ENCODE measurements at places on chromosomes 4 and X.
A peak's percentile ranks its signal among the peaks of the same experiment; 100 is the strongest.

DNA sequence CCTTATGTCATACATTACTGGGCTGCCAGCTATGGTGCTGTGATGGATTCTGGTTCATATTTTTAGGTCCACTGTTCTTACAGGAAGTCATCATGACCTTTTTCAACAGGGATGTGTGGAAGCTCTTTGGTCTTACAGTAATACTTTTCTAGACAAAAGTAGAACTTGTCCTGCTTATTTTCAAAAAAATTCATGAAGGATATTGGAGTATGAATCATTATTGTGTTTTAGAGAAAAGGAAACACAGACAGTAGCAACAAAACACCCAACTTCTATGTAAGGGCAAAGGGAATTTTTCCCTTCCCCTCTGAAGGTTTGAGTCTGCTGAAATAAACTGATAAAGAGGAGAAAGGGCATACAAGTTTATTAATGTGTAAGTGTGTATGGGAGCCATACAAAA, 54.7 kb upstream of the FAM9C start:
- DNase-seq = no peak

- no peak for DNase-seq
Measured at GRCh38 chr4:74330295-74330750, 22.1 kb downstream of the EPGN start.

DNA sequence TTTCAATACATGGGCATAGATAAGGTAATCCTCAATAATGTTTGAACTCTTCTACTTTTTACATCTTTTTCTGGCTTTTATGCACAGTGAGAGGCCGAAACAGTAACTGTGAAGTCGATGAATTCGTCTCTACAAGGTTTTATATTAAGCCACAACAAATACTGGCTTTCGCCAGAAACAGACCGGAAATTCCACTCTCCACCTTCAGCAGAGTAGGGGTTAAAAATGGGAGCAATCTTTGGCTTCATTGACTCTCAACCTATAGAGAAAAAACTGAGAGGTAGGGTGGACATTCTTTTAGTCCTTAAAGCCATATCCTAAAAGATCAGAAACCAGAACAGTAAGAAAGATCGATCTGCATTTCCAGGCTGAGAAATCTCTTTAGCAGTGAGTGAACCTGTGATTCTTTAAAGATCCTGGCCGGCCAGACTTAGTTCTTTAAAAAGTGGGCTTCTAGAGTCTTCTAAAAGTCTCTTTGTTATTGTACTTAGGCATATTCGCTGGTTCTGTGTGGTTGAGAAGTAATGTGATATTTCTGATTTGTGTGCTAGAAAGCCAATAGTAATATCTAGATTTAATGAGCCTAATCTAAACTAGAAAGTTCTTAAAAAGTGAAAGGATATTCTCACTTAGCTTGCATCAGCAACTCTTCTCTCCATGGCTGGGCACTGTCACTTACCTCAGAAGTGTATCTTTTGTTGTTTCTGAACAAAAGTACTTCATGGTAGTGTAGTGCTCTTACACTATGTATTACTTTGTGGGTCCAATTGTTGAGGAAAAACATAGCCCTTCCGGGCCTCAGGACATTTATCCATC, 2.0 kb downstream of the HSPA4L start:
- DNase-seq = no peak

DNA sequence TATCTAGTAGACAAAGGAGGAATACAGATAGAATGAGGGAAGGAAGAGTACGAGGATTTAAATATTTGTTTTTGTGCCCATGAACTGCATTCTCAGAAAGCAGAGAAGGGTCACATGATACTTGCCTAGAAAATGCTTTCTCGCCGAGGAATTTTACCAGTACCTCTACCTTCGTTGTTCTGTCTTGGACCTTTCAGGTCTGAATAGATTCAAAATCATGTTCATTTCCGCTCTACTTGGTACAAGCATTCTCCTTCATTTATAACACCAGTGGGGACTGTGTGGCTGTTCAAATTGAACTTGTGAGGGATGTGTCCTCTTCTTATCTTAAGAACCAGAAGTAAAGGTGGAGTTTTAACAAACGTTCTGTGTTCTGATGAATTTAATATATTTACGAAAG, 1.9 kb downstream of the USP38 start:
- no peak for DNase-seq

DNA sequence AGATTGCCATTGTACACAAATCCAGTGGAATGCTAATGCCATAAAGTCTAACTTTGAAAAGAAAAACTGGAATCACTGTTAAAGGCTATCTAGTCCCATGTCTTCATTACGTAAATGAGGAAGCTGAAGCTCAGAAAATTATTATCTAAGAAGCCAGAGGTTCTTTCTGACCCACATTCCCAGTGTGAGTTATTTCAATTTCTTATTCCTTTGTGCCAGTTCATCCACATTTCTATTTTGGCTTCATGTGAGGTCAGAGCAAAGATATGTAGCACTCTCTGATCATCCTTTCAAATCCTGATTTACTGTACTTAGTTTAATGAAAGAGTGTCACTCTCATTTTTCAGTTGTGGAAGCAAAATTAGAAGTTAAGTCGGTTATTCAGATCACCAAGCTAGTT, 24.6 kb upstream of the NWD2 start:
- DNase-seq = no peak

DNA sequence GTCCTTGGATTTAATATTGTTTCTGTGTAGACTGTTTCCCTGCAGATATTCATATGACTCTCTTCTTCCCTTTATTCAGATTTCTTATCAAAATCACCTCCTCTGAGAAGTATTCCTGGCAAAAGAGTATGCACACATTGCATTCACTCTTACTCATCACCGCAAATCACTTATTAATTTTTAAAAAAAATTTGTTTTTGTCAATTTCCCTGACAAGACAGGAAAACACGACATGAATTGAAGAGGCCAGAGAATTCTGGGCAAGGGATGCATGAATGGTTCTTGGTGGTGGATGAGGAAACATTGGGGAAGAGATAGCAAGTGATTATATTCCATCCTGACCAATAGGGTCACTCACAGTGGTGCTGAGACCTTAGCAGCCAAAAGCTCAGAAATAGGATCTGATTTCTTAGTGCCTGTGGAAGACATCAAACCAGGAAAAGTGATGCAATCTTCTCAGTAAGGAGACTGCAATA, 522.5 kb upstream of the AGA start:
- DNase-seq = no peak

- no peak for DNase-seq
Measured at GRCh38 chr4:78320349-78320935, 231.1 kb upstream of the ANXA3 start.

DNA sequence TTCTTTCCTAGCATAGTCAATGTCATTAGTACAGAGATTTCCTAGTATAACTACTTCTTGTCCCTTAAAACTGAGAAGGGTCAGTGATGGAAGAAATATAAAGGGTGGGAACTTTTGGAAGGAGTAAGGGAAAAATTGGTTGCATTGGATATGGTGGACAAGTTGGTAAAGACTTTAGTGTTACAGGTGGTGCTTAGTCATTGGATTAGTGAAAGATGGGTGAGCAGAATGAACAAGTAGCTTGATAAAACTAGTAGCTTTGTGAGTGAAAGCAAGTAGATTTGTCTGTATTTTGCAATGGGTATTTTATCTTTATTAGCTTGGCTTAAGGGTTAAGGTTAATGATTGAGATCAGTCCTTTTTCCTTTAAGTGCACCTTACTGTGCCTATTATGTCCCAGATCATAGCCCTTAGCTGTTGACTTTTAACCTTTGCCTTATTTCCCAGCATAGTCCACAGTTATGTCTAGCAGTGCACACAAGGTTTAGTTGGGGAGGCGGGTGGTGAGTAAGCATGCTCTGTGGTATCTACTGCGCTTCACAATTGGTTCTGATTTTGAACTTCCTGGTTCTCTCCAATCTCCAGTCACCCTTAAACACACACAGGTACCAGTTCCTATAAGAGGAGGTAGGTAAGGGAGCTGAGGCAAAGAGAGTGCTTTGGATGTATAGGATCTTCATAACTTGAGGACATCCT, 9.5 kb downstream of the WDR44 start:
- DNase-seq = no peak

DNA sequence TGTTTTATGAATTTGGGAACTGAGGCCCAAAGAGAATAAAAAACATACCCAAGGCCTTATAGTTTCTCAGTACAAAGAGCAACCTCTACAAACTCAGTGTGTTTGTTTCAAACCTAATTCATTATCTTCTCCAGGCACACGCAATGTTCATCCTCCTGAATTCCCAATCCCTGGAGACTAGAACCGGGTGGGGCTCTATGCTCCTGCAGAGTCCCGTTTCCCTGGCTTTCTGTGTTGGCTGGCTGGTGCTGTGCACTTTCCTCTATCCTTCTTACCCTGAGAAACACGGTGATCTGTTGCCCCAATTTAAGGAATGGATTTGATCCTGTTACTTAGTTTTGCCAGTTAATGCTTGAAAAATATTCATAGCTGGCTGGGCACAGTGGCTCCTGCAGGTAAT, 63.9 kb downstream of the FGFBP1 start:
- no peak for DNase-seq

GRCh38 chrX:56798339-56798711, 69.3 kb downstream of the NBDY start:
- peak; percentile 66 for DNase-seq

DNA sequence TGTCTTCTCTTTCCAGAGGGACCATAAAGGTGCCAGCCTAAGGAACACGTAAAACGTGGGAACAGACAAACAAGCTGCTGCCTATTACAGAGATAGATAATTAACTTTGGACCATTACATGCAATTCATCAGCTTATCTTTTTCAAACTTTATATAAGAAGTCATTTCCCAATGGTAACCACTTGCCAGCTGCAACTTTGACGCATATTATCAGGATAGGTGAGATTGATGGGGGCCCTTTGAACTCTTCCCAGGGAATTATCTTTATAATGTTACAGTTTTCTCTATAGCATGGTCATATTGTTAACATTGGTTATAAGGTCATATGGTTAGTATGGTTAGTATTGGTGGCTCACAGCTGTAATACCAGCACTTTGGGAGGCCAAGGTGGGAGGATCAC, 94.1 kb upstream of the BMP2K start:
- no peak for DNase-seq

GRCh38 chr4:90603540-90603939, 476.3 kb downstream of the CCSER1 start:
- no peak for DNase-seq
